ENCODE measurements at places on chromosomes 13 and 19. TPM values are rescaled to one million over a fixed set of nuclear protein-coding genes. Genes with fewer than 3 reads are reported as not detected.

Gene CPAMD8
- 2.5 TPM for total RNA-seq

Gene ATF5
- 106 TPM for total RNA-seq

Gene CEACAM3
- not detected for total RNA-seq

Gene SSC5D
- 10.7 TPM for total RNA-seq

Gene EFNA2
- total RNA-seq, result not detected

Gene AMER2
- total RNA-seq, result not detected

Gene FCAR
- not detected for total RNA-seq

Gene EHD2
- 110 TPM for total RNA-seq

Gene TSHZ3
- total RNA-seq, result 5.7 TPM

Gene FUT1
- total RNA-seq, result under 0.01 TPM

Gene ZNF426
- 55.7 TPM for total RNA-seq

Gene RFPL4A
- total RNA-seq, result not detected

Gene ACP7
- total RNA-seq, result 0.45 TPM

Gene ACER1
- not detected for total RNA-seq

Gene KCNJ14
- total RNA-seq, result 1.3 TPM

Gene RDH8
- not detected for total RNA-seq

Gene SKA3
- total RNA-seq, result 24.0 TPM

Gene ATXN8OS
- not detected for total RNA-seq

Gene FARSA
- total RNA-seq, result 39.1 TPM

Gene ELSPBP1
- total RNA-seq, result not detected

Gene PRSS57
- total RNA-seq, result not detected

Gene SCN1B
- total RNA-seq, result 12.1 TPM

Gene CYP2S1
- total RNA-seq, result not detected

Gene CD79A
- total RNA-seq, result not detected

Gene MEGF8
- 20.0 TPM for total RNA-seq

Gene SLC6A16
- not detected for total RNA-seq

Gene CPT1C
- total RNA-seq, result 23.4 TPM

Gene MAP4K1
- total RNA-seq, result 0.57 TPM

Gene ZNF808
- total RNA-seq, result 23.6 TPM

Gene UHRF1
- total RNA-seq, result 2.3 TPM

Gene BEST2
- total RNA-seq, result not detected

Gene GPR4
- not detected for total RNA-seq

Gene PRODH2
- not detected for total RNA-seq

Gene CBLC
- not detected for total RNA-seq

Gene GRK1
- total RNA-seq, result not detected

Gene SPACA4
- not detected for total RNA-seq

Gene LMTK3
- not detected for total RNA-seq

Gene SIGLEC6
- not detected for total RNA-seq

Gene WDR88
- total RNA-seq, result not detected

Gene ZBTB32
- total RNA-seq, result not detected

Data from fibroblast of the aortic adventitia (primary cell).